ENCODE measurements at places on chromosomes 5 and 9.

DNA sequence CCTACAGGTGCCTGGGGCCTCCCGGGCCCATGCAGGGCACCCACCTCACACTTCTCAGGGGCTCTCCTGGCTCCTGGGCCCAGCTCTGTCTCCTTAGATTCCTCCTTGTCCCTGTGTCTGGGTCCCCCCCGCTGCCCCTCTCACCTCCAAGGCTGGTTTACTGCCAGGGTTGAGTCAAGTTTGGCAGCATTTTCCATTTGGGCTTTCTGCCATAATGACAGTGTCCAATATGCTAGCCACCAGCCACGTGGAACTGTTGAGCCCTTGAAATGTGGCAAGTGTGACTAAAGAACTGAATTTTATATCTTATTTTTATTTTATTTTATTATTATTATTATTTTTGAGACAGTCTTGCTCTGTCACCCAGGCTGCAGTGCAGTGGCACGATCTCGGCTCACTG, 1.9 kb downstream of the TTC16 start:
- DNase-seq, result no peak

- no peak for DNase-seq
Measured at GRCh38 chr9:110040788-110041187, 167.2 kb downstream of the C9orf152 start.

DNA sequence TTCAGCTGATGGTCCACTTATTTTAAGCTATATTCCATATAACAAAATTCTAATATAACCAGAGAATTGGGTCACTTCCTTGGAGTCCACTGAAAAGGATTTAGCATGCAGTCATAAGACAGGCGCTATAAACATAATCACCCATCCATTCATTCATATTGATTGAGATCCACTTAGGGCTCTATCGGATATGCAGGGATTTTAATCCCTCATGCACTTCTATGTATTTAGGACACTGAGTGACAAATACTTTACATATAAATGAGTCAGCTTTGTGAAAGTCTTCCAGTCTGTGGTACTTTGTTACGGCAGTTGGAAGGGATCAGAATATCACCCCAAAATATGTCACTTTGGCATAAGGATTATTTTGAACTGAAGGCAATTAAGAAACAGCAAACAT, 127.3 kb upstream of the ZNF608 start:
- no peak for DNase-seq

DNA sequence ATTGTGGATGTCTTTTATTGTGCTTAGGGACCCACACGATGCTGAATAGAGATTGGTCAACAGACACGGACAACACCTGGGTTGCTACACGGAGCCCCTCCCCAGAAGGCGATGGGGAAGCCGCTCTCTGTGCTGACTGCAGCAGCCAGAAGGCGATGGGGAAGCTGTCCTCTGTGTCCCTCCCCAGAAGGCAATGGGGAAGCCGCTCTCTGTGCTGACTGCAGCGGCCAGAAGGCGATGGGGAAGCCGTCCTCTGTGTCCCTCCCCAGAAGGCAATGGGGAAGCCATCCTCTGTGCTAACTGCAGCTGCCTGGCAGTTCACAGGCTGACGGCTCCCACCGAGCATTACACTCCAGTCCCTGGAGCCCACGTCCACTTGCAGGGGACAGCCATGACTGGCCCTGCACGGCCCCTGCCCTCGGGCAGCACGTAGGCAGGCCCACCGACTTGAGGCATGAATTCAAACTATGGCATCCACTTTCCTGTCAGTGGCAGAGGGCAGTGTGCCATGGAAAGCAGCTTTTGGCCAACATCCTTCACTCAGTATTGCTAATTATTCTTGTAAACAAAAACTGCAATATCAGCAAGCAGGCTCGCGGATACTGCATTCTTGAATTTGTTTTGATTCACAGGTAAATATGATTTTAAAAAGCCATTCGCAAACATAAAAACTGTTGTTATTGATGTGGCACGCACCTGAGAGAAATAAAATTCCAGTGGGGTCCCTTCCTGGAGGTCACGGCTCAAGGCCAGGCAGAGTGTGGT, 48.1 kb upstream of the CLPTM1L start:
- DNase-seq, result no peak

GRCh38 chr5:10896016-10896415, 135.0 kb upstream of the DAP start:
- DNase-seq, result no peak

- peak; percentile 51 for DNase-seq
Measured at GRCh38 chr5:149018909-149019443, 43.9 kb downstream of the SH3TC2 start.

GRCh38 chr5:180170106-180170809, 38.8 kb downstream of the RASGEF1C start:
- DNase-seq, result no peak

DNA sequence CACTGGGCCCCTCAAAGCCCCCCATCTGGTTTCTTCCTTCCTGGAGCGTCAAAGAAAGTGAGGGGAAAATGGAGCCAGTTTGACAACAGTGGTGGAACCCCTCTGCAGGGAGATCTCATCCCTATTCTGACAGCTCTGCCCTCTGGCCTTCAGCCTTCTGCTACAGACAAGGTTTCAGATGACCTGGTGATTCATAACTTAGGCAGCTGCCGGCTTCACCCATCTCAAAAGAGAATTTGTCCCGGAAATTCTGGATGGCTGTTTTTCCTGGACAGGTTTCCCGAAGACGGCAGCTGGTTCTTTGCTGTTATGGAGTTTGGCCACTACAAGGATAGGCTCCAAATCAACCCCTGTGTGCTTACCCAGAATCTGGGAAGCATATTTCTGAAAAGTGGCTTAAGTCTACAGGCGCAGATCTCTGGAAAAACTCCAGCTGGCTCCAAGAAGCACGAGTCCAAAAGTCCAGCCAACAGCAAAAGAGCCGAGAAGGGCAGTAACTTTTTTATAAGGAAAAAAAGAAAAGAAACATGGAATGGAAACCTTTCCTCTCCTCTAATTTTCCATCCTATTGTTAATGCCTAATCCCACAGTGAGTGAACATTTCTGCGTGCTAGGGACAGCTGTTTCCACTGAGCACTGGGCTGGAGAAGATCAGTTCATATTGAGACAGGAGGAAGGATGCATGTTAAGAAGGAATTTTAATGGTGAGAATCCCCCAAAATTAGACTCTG, 54.5 kb downstream of the ZNF366 start:
- no peak for DNase-seq

DNA sequence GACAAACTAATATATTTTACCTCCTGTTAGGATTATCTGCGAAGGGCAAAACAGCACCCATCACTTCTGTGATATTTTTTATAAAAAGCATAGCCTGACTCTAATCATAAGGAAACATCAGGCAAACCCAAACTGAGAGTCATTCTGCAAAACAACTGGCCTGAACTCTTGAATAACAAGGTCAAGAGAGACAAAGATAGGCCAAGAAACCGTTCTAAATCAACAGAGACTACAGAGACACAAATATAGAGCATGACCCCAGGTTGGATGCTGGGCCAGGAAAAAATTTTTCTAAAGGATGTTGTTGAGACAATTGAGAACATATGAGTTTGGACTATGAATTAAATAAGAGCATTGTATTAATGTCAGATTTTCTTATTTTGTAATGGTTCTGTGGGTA, 384.9 kb downstream of the NFIB start:
- DNase-seq, result no peak

DNA sequence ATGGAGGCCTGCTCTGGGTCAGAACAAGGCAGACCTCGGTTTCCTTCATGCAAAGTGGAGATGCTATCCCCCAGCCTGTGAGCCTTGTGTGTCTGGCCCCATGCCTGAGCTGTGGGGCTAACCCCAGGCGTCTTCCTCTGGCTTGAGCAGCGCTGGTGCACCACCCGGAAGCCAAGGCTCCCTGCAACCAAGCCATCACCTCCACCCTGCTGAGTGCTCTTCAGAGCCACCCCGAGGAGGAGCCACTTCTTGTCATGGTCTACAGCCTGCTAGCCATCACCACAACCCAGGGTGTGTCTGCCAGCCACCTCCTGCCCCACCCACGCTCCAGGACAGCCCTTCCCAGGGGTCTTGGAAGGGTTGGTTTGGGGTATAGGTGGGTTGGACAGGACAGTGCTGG, 16.2 kb downstream of the REXO4 start:
- DNase-seq, result no peak

DNA sequence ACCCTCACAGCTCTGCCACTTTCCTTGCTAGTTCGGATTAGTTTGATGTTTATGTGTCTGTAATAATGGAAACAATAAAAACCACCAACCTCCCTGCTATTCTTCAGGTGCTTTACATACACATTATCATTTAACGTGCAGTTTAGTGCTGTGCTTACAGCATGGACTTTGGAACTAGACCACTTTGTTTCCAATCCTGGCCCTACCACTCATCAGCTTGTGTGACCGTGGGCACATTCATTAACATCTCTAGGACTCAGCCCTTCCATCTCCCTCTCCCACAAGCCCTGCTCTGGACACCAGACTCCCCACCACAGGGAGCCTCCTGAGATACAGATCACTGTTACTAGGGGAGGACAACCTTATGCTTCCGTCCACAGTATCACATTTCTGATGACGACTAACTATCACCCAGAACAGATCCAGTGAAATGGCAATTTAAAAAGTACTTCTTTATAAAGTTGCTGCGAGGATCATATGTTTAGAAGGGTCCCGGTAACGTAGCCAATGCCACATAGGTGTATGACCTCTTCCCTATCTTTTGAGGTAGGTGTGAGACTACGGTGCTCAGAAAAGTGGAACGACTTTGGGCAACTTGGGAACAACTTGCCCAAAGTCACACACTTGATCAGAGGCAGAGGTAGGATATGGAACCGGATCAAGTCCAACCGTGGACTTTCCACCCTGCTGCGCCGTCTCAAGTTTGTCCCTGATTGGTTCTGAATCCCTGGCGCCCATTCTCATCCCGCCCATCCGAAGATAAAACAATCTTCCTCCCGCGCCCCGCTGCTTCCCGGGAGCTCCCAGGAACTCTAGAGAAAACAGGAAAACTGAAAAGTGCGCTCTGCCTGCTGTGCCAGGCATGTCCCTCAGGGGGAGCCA, 132.4 kb upstream of the NIPBL start:
- DNase-seq, result peak; percentile 50

DNA sequence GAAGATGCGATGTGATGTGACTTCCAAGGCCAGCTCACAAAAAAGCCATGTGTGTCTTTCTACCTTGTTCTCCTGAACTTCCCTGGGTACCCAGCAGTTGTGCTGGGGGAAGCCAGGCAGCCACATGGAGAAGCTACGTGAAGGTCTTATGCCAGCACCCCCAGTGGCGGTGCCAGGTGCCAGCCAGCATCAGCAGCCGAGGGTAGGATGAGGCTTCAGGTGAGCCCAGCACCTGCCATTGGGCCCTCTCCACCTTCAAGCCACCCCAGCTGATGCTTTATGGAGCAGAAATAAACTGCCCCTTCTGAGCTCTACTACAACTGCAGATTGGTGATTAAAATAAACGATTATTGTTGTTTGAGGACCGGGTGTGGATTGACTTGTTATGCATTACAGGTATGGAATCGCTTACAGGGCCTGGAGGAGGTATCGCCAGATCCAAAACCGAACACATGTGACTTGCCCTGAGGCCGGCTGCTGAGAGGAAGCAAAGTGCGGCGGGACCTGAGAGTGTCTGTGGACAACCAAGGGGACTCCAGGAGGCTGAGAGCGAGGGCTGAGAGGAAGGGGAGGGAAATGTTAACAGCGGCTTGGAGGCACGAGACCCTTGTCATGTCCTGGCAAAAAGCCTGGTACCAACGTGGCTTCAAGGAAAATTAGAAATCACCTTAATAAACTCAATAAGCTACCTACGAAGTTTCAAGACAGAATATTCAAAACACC, 36.0 kb upstream of the OLFM1 start:
- no peak for DNase-seq

- DNase-seq, result peak; percentile 38
Measured at GRCh38 chr9:121857928-121858327, 206.5 kb downstream of the DAB2IP start.

GRCh38 chr9:88950341-88951154, 40.7 kb upstream of the S1PR3 start:
- no peak for DNase-seq

DNA sequence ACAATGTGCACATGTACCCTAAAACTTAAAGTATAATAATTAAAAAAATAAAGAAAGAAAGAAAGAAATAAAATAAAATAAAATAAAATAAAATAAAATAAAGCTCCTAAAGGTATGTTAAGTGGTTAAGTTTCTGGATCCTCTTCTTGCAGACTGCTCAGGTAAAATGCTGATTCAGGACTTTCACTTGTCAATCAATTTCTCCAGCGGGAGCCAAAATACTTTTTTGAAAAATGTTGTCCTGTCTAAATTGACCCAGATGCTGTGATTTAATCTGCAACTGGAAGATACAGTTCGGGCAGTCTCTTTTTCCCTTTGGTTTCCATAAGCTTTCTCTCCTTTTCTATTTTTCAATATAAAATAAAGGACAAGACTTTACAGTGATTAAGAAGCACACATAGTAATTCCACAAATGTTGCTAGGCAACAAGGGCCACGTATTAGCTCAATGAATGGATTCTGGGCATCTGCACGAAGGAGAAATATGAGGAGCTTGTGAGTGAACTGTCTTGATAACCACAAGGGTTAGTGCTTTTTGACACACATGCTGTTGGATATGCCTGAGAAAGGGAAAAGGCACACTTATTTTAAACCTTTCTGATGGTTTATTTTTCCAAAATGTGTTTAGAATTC, 38.6 kb downstream of the HTR4 start:
- no peak for DNase-seq

- peak; percentile 13 for DNase-seq
Measured at GRCh38 chr5:116441223-116441622, 133.4 kb downstream of the SEMA6A start.

GRCh38 chr5:134178096-134178419, 1.3 kb upstream of the SKP1 start:
- DNase-seq, result no peak

DNA sequence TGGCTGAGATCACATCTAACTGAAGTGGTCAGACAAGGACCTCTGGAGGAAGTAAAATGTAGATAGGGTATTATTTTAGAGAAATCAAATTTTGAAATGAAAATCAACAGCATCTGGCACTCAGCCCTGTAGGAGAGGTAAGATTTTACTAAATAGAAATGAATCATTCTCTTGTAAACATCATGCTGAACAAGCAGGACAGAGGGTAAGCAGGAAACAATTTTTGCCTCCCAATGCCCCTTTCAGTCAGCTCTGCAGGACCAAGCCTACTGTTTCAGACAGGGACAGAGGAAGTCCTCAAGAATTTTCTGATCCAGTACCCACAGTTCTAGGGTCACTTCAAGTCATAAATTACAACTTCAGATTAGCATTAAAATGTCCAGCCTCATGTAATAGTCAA, 190.1 kb downstream of the ESM1 start:
- no peak for DNase-seq
